ENCODE measurements at places on chromosomes 7 and 10.
A peak's percentile ranks its signal among the peaks of the same experiment; 100 is the strongest.

DNA sequence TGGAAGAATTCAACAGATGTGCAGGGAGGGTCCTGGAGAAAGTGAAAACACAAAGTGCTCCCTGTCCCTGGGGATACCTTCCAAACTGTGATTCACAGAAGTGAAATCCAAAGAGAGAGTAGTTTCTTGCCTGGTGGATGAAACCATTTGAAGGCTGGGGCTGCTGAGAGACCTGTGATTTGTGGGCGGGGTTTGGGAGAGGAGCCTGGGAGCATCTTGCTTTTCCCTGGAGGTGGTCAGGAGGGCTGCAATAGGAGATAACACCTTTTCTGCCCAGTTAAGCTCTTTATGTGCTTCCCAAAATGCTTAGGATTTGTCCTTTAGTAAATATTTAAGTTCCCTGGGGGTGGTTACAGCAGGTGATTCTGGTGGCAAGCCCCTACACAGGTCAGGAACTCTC is 105.3 kb upstream of the TPK1 start:
- peak; percentile 50 for DNase-seq

DNA sequence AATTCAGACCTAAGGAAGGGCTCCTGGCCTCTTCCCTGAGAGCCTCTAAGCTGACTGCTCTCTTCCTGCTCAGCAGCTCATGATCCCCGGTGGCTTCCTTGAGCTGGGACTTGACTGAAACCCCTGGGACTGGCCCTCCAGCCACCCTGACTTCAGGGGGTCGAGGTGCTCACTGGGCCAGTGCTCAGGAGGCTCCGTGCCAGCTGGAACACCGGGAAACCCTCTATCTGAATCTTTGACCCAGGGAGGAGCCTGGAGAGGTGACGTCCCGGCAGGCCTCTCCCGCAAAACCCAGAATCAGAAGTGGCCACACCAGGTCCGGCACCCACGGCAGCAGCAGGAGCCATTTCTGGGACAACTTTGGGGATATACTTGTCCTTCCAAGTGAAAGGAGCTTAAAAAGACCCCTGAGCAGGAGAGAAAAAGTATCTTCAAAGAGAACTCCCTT is 110.7 kb downstream of the WDR37 start:
- no peak for DNase-seq

DNA sequence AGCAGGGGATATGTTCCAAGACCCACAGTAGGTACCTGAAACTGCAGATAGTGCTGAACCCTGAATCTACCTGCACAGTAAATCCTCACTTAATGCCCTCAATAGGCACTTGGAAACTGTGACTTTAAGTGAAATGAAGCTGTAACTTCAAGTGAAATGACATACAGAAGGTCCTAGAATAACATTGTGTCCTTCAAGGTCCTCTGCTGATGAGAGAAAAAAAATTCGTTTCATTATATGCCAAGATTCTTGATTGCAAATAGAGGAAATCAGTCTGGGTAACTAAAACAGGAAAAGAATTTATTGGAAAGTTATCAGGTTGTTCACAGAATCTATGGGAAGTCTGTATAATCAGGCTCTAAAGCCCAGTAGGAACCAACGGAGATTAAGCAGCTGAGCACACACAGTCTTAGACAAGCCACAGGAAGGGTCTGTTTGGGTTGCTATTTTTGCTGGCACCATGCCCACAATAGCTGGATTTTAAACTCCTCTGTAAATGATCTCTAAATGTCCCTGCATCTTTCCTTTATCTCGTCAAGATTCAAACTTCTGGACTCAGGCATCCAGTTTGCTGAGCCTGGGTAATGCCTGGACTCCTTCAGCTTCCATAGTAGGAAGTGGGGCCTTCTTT is 57.5 kb downstream of the EXOC4 start:
- DNase-seq: no peak

DNA sequence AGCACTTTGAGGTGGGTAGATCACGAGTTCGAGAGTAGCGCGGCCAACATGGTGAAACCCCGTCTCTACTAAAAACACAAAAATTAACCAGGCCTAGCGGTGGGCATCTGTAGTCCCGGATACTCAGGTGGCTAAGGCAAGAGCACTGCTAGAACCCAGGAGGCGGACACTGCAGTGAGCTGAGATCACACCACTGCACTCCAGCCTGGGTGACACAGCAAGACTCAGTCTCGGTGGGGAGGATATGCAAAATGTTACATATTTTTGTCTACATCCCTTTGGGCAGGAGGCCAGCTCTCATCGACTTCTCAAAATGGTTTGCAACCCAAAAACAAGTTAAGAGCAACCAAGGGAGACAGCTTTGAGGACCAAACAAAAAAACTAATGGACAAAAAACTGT is 8.2 kb downstream of the ATE1 start:
- DNase-seq: no peak

- no peak for DNase-seq
These were observed 5.7 kb downstream of the C1GALT1 start for GRCh38 chr7:7188091-7188490.

GRCh38 chr10:24136070-24136469 is 72.9 kb upstream of the KIAA1217 start:
- no peak for DNase-seq

- no peak for DNase-seq
These were observed 75.3 kb upstream of the IL6 start for GRCh38 chr7:22651534-22652243.

DNA sequence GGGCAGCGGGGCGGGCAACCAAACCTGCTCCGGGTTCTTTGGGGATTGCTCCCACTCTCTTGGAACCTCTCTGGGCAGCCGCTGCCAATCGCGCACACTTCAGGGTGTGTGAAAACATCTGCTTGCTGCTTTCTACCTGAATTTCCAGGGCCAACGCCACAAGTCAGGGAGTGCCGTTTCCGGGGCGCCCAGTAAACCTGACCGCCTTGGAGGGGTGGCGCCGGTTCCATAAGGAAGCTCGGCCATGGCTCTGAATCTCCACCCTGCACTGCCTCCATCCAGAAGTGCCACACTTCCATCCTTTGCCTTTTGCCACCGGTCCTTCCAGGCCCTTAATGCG is 679 bp upstream of the AFAP1L2 start:
- DNase-seq: no peak

GRCh38 chr7:148773334-148773733 is 74.6 kb downstream of the CUL1 start:
- DNase-seq: no peak

DNA sequence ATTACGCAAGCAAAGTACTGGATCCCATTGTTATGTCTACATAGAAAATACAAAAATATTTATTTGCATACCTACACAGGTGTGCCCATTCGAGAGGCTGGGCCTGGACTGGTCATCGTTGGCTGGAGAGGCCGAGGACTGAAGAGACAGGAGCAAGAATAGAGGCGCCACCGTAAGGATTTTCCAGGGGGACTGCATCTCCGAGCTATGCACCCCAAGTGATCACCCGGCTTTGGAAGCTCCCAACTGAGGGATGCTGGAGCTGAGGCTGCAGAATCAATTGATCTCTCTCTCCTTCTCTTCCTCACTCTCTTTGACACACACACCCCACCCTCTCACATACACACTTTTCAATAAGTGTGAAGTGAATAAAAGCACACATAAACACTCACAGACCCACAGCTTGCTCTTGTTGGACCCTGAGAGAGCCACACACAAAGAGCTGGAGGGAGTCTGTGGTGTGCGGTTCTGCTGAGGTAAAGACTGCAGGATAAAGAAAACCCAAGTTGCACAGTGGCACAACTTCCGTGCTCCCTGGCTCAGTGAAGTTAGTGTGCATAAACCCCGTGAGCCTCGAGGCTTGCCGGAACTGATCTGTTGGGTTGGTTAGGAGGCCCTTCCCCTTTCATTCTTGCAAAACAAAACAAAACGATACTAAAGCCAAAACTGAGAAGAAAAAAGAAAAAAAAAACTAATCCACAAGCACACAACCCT is at the start of gene AOAH:
Gene AOAH, minus strand, starts transcription at position 544 of the 714 bp plus-strand sequence. Its CDS starts 346 bp downstream, at position 198.
- DNase-seq: no peak

- DNase-seq: no peak
These were observed 563.3 kb downstream of the NRG3 start for GRCh38 chr10:82438277-82438676.

DNA sequence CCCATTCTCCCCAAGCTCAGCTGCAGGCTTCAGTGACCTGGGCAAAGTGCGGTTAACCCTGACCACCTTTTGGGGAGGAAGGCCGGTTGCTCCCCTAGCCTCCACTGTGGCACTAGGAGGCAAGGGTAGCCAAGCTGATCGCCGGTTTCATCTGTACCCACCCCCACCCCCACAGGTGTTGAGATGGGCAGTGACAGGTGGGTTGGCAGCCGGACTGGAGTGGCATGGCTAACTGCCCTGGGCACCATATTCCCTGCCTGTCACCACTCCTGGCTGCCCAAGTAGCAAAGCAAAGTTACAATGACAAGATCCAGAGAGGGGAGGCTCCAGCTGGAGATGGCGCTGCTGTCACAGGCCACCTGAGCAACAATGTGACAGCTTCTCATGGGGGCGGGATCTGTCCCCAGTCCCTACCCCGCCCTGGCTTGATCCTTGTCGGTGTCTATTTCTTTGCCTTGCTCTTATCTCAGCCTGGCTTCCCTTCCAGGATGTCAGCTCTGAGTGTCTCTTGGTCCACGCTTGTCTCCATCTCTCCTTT is 27.0 kb upstream of the BMS1 start:
- no peak for DNase-seq

- no peak for DNase-seq
These were observed 280.4 kb downstream of the KCNMA1 start for GRCh38 chr10:77357185-77357584.

GRCh38 chr10:52679117-52679516 is 93.5 kb downstream of the MBL2 start:
- no peak for DNase-seq

GRCh38 chr7:37491919-37492694 is 43.4 kb upstream of the ELMO1 start:
- DNase-seq: peak; percentile 96

- no peak for DNase-seq
These were observed 181.1 kb downstream of the ZMYND11 start for GRCh38 chr10:316390-316789.

DNA sequence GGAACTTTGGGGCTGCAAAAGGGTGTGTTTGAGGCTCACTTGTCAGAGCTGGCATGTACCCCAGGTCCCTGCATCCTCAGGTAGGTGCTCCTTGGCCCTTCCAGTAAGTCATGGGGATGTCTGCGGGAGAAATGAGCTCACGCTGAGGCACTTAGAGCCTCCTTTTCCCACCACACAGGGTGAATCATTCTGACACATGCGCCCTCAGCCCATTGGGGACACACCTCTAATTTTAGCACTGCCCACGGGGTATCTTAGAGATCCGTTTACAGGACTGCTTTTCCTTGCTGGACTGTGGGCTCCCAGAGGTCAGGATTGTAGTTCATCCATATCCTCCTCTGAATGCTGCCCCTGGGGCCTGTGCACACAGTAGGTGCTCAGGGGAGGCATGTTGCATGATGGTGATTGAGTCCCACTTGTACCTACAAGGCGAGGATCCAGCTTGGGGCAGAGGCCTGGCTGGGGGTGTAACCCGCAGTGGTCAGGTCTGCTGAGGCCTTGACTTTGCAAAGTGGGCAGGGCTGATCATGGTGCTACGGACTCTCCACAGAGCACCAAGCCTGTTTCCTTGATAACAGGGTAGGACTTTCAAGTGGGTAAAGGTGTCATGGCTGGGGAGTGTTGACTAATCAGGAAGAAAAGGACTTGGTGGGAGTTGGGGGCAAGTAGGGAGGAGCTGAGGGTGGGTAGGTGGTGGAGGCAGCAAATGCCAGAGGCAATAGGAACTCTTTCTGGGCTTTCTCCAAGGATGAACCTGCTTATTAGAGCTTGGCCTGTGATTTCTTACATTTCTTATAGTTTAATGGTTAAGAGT is 5.8 kb downstream of the TSPAN15 start:
- DNase-seq: no peak

- DNase-seq: no peak
These were observed 114.0 kb downstream of the NT5C2 start for GRCh38 chr10:103079100-103079499.

GRCh38 chr7:140981951-140982350 is 32.8 kb downstream of the MRPS33 start:
- no peak for DNase-seq

GRCh38 chr10:86195521-86196157 is 171.0 kb downstream of the GRID1 start:
- DNase-seq: no peak

GRCh38 chr10:113485736-113486135 is 67.1 kb upstream of the HABP2 start:
- DNase-seq: no peak

- no peak for DNase-seq
These were observed 185.9 kb downstream of the RAB11FIP2 start for GRCh38 chr10:117860823-117861222.

DNA sequence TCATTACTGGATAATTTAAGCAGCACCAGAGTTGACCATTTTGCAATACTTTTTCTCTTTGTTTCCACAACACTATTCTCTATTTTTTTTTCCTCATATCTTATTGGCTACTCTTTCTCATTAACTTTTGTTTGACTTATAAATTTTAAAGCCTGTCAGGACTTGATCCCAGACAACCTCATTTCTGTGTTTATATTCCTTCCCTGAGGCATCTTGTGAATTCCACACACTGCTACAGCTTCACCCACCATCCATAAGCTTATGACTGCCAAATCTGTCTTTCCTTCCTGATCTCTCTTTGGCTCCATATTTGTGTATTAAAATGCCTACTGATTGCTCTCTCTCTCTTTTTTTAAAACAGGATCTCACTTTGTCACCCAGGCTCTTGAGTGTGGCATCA is 124.6 kb upstream of the MBL2 start:
- no peak for DNase-seq

DNA sequence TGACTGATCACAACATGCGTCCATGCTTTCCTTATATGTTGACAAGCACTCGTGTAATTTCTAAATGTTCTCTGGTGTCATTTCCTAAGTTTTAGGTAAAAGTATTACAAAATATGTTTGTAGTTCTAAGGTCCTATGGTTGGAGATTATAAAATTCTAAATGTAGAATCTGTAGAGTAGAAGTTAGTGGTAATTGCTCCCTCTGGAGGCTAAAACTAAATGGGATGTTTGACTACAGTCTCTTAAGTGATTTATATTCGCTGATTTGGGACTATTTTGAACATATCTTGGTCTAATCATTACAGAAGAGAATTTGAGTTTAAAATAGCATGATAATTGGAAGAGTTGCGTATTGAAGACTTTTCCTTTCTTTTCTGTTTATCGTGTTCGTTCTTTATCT is 74.1 kb downstream of the ZMYND11 start:
- no peak for DNase-seq

Data from H1 (cell line).